Mononuclear cell (primary cell): ENCODE measurements at places on chromosomes 3 and 15. TPM values are rescaled to one million over a fixed set of nuclear protein-coding genes. Genes with fewer than 3 reads are reported as not detected.

The NEK10 gene
- total RNA-seq: 0.63 TPM

The DUOXA2 gene
- not detected for total RNA-seq

The A4GNT gene
- total RNA-seq: not detected

The RASGRF1 gene
- not detected for total RNA-seq

The GCSAM gene
- 6.4 TPM for total RNA-seq

The STRIT1 gene
- not detected for total RNA-seq

The ZBTB38 gene
- 74.2 TPM for total RNA-seq

The LRTM1 gene
- total RNA-seq: not detected

The SCG3 gene
- total RNA-seq: not detected

The TIMP4 gene
- not detected for total RNA-seq

The RPSA gene
- total RNA-seq: 2,107 TPM

The MELTF gene
- total RNA-seq: 9.1 TPM

The TMED3 gene
- 32.3 TPM for total RNA-seq

The CNBP gene
- 353 TPM for total RNA-seq

The THBS1 gene
- 171 TPM for total RNA-seq

The MRPL47 gene
- 16.9 TPM for total RNA-seq

The CYP11A1 gene
- total RNA-seq: 0.42 TPM

The P2RY1 gene
- 3.1 TPM for total RNA-seq

The SPINK8 gene
- total RNA-seq: not detected

The PROS1 gene
- total RNA-seq: 6.8 TPM

The ACKR2 gene
- 0.10 TPM for total RNA-seq
